C1 segment of cervical spinal cord (tissue), 14 donors: ENCODE measurements at places on chromosomes 5 and 9.

DNA sequence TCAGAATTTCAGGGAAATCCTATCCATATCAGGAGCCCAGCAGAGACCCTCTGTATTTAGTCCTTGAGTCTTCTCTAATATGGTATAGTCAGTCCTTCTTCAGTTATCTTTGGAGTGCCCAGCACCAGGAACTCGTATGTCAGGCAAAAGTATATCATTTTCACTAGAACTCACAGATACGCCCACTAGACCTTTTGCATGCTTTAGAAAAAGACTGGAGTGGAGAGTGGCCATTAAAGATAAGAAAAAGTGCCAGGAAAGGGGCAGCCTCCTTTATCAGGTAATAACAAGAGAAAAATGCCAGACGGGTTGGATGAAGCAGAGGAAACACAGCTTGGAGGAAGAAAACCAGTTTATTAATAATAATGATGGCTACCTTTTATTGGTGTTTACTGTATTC lies 63.5 kb downstream of the GPR21 start:
- no peak for DNase-seq

DNA sequence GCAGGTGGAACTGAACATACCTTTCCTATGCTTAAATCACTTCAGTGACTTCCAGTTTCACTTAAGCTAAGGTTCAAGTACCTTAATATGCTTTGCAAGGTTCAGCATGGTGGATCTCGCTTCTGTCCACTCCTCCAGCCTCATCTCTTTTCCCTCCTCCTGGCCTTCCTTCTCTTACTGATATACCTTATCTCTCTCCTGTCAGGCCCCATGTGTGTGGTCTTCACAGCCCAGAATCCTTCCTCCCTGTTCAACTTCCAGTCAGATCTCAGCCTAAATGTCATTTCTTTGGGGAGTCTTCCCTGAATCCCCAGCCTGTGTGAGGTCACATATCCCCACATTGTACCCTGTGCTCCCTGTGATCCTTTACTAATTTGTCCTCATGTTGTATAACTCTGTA lies 87.7 kb downstream of the ANGPTL2 start:
- DNase-seq: no peak

- no peak for DNase-seq
Observed at GRCh38 chr5:135599421-135600151, 20.8 kb upstream of the CXCL14 start.

GRCh38 chr5:125348936-125349831 lies 602.7 kb upstream of the ZNF608 start:
- DNase-seq: no peak

DNA sequence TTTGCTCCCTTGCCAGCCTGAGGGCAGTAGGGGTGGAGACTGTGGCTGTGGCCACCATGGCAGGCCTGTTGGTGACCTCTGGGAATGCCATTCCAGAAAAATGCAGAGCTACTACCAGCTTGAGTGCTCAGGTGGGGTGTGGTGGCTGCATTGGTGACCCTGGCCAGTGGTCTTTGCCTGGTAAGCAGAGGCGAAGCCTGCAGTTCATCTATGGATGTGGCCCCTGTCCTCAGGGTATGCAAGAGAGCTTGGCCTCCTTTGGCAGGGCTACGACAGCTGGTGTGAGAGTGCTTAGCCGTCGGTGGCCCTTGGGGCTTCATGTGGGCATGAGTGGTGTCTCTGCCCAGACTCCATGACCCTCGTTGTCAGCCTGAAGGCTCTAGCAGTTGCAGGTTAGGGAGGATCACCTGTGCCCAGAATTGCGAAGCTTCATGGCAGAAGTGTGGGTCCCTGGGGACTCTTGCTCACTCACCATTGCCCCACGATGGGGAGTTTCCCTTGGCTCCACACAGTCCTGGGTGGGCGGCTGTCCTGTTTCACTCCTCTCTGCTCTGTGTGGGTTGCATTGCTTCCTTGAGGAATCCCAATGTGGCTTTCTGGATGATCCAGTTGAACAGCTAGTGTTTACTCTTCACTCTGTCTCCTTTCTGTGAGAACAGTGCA lies 117.9 kb upstream of the CDH12 start:
- DNase-seq: no peak

DNA sequence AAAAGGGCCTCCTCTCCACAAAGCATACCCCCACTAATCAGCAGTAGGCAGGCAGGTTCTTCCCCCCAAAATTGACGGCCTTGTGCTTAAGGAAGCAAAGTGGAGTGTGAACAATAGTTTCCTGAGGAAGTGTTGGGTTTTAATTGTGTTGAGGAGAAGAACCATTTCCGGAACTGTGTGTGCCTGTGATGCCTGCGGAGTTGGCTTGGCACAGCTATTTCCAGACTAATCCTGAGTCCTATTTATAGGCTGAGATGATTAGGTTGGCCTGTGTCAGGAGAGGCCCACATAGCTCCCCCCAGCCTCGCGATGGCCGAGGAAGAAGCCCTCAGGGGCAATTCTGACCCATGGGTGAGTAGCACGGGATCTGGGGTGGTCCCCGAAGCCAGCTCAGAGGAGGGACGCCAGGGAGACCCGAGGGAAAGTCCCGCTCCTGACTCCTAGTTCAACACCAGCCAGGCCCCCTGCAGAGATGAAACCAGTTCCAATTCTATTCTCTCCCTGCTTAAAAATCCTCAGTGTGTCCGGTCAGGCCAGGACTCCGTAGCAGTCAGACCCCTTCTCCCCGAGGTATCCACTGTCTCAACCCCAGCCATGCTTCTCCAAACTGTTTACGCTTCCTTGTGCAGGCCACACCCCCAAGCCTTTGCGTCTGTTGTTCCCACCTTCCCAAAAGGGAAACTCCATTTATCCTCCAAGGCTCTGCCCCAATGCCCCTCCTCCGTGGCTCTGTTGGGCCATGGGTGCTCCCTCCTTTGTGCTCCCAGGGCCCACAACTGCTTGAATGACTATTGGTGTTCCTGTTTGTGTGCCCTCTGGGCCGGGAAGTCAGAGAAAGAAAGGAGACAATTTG lies 18.1 kb downstream of the GSN start:
- DNase-seq: peak; percentile 62

DNA sequence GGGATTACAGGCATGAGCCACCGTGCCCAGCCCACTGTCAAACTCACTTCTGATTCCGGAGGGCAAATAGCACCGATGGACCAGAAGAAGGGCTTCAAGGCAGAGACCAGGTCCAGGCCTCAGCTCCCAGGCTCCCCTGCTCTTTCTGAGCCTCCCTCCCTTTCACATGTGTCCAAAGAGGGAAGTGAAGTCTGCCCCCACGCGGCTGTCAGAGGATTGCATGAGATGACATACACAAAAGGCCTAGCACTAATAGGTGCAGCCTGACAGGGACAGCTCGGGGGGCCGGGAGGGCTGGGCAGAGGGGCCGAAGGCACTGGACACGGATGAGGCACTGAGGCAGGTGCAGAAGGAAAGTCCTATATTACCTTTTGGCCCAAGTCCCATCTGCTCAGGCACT lies 16.1 kb downstream of the FBP1 start:
- no peak for DNase-seq

- DNase-seq: no peak
Observed at GRCh38 chr5:57862942-57863341, 380.3 kb upstream of the ACTBL2 start.

DNA sequence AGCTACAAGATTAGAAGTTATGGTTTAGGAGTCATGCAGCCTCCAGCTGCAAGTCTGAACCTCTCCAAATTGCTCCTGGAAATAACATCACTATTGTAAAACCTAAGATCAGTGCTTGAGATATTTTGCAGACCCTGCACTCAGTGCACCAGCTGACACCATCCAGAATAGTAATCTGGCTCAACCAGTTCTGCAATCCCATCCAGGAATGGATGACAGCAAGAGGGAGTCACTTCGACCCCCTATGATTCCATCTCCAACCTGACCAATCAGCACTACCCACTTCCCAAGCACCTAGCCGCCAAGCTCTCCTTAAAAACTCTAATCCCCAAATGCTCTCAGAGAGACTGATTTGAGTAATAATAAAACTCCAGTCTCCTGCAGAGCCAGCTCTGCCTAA lies 37.9 kb upstream of the NR4A3 start:
- no peak for DNase-seq

DNA sequence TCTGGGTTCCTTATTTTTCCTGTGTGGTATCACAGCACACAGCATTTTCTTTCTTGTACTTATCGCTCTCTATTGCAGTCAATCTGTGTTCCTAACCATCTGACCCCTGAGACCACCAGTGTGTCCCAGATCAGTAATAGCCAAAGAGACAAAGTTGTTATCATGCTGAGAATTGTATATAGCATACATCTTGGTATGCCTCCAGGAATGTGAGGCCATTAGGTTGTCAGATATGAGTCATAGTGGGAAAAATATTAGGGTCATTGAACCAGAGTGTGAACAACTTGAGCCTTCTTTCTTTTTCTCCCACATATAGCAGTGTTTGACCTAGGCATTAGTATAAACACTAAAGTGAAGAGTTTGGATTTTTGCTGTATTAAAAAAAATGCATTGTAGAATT lies 106.3 kb downstream of the NDUFAF2 start:
- DNase-seq: no peak

DNA sequence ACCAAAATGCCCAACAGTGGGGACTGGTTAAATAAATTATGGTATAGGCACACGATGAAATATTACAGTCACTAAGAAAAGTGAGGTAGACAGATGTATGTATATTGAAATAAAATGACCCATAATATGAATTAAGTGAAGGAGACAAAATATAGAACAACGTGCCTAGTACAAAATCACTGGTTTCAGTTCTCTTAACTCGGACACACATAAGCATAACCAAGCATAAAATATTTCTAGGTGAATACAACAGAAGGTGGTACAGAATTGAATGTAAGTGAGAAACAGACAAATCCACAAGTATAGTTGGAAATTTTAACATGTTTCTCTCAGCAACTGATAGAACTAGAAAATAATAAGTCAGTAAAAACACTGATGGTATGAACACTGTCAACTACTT lies 22.0 kb downstream of the PUM3 start:
- DNase-seq: no peak

DNA sequence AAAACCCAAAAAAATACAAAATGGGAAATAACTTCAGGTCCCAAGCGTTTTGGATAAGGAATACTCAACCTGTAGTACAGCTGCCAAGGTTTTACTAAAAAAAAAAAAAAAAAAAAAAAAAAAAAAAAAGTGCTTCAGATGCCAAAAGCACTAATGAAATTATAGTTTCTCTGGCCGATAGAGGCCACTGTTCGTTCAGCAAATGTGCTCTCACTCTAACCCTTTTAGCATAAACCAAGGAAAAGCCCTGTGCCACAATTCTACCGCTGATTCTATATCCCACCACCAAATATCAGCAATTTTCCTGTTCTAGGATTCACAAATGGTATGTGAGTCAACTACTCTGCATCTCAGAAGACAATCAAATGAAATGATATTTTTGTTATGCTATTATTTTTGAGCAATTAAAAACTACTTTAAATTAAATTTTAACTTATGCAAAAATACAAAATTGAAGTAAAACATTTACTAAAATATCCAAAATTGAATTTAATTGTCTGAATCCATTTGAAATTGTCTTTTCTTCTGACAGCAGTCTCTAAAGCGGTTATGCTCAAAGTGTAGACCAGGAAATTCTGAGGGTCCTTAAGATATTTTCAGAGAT lies 79.8 kb downstream of the RICTOR start:
- no peak for DNase-seq

DNA sequence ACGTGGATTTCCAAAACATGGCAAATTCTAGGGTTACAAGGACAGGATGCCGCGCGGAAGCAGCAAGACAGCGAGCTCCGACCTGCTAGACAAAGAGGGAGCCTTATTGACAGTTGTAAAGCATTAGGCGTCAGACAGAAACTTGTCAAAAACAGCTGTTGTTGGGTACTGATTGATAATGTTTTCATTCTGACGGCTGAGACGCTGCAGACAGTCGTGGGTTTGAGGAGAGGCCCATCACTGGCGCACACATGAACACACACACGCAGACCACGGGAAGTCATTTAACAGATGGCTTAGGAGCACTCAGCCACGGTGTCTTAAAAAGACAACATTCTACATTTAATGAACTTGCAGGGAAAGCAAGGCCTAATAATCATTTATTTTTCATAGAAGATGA lies 324.0 kb downstream of the NDUFS4 start:
- no peak for DNase-seq

DNA sequence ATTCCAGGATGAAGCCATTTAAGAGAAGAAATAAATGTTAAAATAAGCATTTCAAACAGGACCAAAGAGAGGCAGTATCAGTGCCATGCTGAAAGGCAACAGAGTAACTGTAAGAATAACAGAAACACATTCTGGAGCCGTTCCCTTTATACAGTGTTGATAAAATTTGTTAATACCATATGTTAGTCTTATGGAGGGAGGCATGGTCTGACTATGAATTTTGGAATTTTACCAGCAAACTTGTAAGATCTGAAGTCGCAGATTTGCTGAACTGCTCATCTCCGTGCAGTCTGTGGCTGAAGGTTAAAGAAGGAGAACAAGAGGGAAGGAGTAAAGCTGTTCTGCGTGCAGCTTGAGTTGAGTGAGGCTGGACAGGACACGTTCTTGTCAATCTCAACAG lies 508.4 kb downstream of the NFIB start:
- no peak for DNase-seq

- no peak for DNase-seq
Observed at GRCh38 chr9:84862810-84863287, 193.3 kb downstream of the NTRK2 start.

GRCh38 chr9:21121079-21121478 lies 20.6 kb downstream of the IFNW1 start:
- DNase-seq: no peak
